CD4-positive, alpha-beta T cell treated with Interleukin-15 for 4 hours (primary cell): ENCODE measurements at places on chromosomes 7 and 10.

DNA sequence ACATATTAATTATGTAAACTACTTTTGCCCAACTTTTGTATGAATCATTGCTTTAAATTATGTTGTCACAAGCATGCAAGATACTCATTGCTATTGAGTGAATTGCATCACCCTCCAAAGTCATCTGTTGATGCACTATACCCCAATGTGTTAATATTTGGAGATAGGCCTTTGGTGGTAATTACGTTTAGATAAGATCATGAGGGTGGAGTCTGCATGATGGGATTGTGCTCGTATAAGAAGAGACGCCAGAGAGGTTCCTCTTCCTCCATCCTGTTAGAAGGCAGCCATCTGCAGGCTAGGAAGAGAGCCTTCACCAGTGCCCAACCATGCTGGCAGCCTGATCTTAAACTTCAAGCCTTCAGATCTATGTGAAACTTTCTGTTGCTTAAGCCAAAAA is 95.3 kb upstream of the MAGI2 start:
- DNase-seq: no peak

DNA sequence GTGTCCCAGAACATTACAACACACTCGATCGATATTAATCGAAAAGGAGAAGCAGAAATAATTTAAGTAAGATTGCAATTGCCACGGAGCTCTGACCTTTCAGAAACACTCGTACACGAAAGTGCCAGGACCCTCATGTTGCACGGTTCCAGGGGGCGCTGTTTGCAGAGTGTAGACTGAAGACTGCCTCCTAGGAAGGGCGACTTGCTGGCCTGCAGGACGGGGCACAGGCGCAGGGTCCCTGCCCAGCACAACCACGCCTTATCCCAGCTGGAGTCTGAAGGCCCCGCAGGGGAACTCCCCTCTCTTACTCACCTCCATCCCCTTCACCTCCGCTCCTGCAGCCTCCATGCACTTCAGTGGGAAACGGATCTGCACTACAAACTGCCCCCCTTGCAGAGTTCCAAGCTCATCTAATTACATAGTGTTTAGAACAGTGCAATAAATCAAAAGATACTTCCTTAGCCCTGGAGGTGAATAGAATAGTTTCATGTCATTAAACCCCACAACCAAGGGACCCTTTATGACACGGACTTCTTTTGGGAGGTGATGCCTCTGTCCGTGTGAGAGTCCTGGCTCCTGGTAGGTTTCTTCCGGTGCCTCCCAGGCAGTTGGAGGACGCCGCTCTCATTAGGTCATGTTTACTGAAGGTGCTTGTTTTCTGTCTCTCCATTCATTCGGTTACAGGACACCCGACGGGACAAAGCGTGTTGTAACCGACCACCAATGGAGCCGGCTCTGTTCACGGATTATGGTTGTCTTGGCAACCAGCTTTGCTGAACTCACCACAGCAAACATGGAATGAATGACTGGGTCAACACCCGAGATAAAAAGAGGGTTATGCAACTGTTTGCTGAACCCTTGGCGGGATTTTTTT is 262.2 kb downstream of the BAMBI start:
- DNase-seq: no peak

GRCh38 chr7:145863-146262 is 46.5 kb upstream of the FAM20C start:
- DNase-seq: no peak

DNA sequence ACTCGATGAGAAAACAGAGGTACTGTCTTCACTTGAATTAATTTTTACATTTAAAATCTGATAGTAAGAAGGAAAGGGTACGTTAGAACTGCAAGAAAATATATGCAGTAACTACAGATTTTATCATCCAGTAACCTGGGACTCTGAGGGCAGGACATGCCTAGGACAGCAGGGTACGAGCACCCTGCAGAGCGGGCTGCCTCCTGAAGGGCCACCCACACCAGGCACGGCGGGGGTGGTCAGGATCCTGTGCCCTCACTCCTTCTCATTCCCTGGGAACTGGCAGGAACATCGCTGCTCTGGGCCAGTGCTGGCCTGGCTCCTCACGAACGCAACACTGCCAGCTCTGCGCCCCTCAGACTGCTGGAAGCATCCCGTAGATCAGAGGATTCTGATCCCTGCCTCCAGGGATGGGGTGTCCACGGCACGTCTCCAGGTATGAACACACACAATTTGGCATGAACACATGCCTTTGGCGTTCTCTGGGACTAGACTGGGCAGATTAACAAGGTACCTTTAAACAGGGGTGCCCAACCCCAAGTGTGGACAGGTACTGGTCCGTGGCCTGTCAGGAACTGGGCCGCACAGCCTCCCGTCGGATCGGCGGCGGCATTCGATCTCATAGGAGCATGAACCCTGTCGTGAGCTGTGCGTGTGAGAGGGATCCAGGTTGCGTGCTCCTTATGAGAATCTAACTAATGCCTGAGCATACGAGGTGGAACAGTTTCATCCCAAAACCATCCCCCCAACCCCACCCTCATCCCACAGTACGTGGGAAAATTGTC is 99.3 kb upstream of the FAM20C start:
- DNase-seq: no peak

DNA sequence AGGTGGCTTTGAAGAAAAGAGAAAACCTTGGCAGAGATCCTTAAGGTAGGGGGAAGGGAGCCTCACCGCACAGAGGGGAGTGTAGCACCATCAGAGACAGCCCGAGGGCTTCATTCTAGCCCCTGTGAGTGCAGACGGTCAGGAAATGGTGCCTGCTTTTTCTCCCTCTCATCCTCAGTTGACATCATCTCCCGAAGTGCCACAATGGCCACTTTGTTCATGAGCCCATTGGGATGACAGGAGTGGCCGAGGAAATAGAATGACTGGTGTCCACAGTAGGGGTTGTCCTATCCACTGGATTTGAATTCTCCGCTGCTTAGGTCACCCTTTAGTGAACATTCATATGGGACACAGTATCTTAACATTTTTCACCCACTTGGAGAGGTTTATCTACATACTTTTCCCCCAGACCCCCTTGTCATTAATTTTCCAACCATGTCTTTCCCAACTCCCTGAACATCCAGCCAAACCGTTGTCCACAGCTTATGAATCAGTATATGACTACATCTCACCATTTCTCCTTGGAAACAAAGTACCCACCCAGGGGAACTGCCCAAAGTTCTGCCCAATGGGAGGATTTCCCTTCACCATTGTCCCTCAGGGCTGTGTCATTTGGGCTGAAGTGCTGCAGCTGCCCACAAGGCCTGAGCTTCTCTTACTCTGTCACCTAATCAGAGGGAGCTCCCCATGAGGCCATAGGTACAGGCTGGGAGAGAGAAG is 108.8 kb downstream of the ADCY1 start:
- no peak for DNase-seq

DNA sequence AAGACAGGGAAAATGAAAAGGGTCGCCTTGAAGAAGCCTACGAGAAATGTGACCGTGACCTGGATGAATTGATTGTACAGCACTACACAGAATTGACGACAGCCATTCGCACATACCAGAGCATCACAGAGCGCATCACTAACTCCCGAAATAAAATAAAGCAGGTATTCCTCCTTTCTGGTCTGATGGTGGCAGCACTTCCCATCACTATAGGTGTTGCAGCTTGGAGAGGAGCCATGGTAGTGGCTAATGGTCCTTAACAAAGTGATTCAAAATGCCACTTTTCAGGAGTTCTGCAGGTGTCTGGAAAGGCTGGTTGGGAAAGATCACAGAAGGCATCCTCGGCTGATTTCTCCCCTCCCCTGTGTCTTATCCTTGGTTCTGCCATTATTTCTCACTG is 22.1 kb downstream of the EXOC4 start:
- no peak for DNase-seq

GRCh38 chr7:77537136-77537777 is at the start of gene PTPN12:
Gene PTPN12 (plus strand): TSS chr7:77537295. CDS start chr7:77537547, 252 bp downstream.
- no peak for DNase-seq

GRCh38 chr10:25294032-25294926 is 119.5 kb downstream of the GPR158 start:
- no peak for DNase-seq

DNA sequence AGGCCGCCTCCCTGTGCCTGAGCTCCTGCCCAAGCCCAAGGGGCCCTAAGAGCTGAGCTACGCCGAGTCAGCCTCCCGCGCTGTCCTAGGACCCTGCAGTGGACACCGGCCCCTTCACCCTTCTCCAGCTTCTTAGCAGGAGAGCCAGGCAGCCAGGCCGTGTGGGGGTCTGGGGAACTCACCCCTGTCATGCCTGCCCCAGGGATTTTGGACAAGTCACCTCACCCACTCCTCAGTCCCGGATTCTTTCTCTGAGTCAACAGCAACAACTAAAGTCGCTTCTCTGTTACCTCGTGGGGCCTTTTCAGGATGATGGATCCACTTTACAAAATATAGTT is 79.3 kb downstream of the MKI67 start:
- DNase-seq: no peak

- no peak for DNase-seq
Observed at GRCh38 chr7:148031019-148031418, 559.5 kb upstream of the C7orf33 start.
